ENCODE measurements at places on chromosomes 2 and 18. TPM values are rescaled to one million over a fixed set of nuclear protein-coding genes. Genes with fewer than 3 reads are reported as not detected.

- peaks cover 9% of the 10 kb centered on the region for H3K36me3 ChIP-seq
- no peaks in the 10 kb centered on the region for H3K27me3 ChIP-seq
- DNase-seq: no peak
- H3K4me1 ChIP-seq: peaks cover 29% of the 10 kb centered on the region
- no peak overlapping the region for H3K4me3 ChIP-seq
These were observed 117.1 kb downstream of the PRPF40A start for GRCh38 chr2:152600051-152600657.

- peaks cover 18% of the 10 kb centered on the region for H3K4me1 ChIP-seq
- no peak for DNase-seq
- no peak overlapping the region for H3K27ac ChIP-seq
- no peaks in the 10 kb centered on the region for H3K36me3 ChIP-seq
- H3K4me3 ChIP-seq: no peak overlapping the region
These were observed 937.7 kb downstream of the CPS1 start for GRCh38 chr2:211494085-211494484.

ANKRD29 gene
- total RNA-seq: 0.61 TPM

GRCh38 chr18:62982600-62983251, 267.4 kb downstream of the PHLPP1 start:
- peaks cover 19% of the 10 kb centered on the region for H3K4me1 ChIP-seq
- no peaks in the 10 kb centered on the region for H3K27me3 ChIP-seq
- no peaks in the 10 kb centered on the region for H3K36me3 ChIP-seq
- H3K4me3 ChIP-seq: no peak overlapping the region
- H3K27ac ChIP-seq: no peak overlapping the region

GRCh38 chr2:207337234-207338219, 171.8 kb upstream of the KLF7 start:
- H3K27ac ChIP-seq: peak overlapping the region; percentile 37
- DNase-seq: no peak
- no peaks in the 10 kb centered on the region for H3K36me3 ChIP-seq
